ENCODE measurements at places on chromosomes 1 and 21. TPM values are rescaled to one million over a fixed set of nuclear protein-coding genes. Genes with fewer than 3 reads are reported as not detected.

Gene C4BPA
- total RNA-seq: not detected

- DNase-seq: no peak
- H3K4me3 ChIP-seq: no peak overlapping the region
- no peaks in the 10 kb centered on the region for H3K4me1 ChIP-seq
- H3K27me3 ChIP-seq: no peaks in the 10 kb centered on the region
- H3K36me3 ChIP-seq: no peaks in the 10 kb centered on the region
Measured at GRCh38 chr1:1124786-1125642, 9.1 kb upstream of the C1orf159 start.

- H3K36me3 ChIP-seq: peaks cover 21% of the 10 kb centered on the region
- peak; percentile 10 for DNase-seq
- no peak overlapping the region for H3K4me3 ChIP-seq
- H3K27me3 ChIP-seq: no peaks in the 10 kb centered on the region
- H3K27ac ChIP-seq: peak overlapping the region; percentile 92
Measured at GRCh38 chr1:36023098-36023769, 60.7 kb upstream of the TEKT2 start.

DNA sequence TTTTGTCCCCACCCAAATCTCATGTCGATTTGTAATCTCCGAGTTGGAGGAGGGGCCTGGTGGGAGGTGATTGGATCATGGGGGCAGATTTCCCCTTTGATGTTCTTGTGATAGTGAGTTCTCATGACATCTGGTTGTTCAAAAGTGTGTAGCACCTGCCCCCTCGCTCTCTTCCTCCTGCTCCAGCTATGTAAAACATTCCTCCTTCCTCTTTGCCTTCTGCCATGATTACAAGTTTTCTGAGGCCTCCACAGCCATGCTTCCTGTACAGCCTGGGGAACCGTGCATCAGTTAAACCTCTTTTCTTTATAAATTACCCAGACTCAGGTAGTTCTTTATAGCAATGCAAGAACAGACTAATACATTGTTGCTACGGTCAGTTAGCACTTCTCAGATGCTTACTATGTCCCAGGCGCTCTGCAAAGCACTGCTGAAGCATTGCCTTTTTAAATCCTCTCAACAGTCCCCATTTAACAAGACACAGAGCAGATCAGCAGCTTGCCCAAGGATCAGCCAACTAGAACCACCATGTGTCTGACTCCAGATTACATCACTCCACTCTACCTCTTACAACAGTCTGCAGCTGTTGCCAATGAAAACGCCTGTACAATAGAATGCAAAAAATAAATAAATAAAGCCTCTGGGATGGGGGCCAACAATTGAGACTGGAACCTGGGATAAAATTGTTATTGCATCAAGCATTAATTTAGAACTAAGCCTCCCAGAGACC is 52.4 kb upstream of the USP1 start:
- no peak for DNase-seq
- no peaks in the 10 kb centered on the region for H3K36me3 ChIP-seq
- H3K27me3 ChIP-seq: no peaks in the 10 kb centered on the region

Gene RABGGTB
- total RNA-seq: 190 TPM

DNA sequence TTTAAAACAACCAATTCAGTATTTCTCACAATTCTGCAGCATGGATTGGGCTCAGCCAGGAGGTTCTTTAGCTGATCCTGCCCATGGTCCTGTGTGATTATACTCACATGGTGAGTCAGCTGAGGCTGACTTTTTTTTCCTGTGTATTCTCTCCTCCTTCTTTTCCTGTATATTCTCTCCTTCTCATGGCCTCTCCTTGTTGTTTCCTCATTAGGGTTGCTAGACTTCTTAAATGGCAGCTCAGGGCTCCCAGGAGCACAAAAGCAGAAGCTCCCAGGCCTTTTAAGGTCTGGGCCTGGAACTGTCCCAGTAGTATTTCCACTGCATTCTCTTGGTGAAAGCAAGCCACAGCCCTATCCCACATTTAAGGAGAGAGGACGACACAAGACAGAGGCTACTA is 26.8 kb downstream of the VANGL1 start:
- H3K36me3 ChIP-seq: peaks cover 13% of the 10 kb centered on the region
- H3K27ac ChIP-seq: no peak overlapping the region
- H3K27me3 ChIP-seq: no peaks in the 10 kb centered on the region
- DNase-seq: no peak
- H3K4me1 ChIP-seq: peaks cover 6% of the 10 kb centered on the region

DNA sequence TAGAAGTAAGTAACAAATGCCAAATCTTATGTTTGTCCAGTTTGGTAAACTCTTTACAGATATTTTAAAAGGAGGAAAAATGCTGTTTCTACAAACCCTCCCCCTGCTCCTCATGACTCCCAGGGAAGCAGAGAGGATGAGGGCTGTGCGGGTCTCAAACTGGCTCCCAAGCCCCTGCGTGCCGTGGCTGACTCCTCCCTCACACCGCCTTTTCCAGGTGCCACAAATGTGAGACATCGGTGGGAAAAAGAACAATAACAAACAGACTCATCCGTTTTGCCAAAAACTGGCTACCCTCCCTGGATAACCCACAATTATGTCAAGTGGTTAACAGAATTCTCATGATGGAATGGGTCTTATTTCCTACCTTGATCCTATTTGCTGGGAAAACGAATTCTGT is 594.6 kb downstream of the PTPRU start:
- no peak overlapping the region for H3K27ac ChIP-seq
- no peak overlapping the region for H3K4me3 ChIP-seq
- DNase-seq: no peak

GRCh38 chr1:40049725-40050124 is 9.2 kb downstream of the CAP1 start:
- peak overlapping the region; percentile 57 for H3K4me3 ChIP-seq
- H3K27ac ChIP-seq: peak overlapping the region; percentile 95
- peaks cover 84% of the 10 kb centered on the region for H3K4me1 ChIP-seq

- peak; percentile 71 for DNase-seq
- no peak overlapping the region for H3K4me3 ChIP-seq
- peaks cover 12% of the 10 kb centered on the region for H3K4me1 ChIP-seq
- H3K36me3 ChIP-seq: no peaks in the 10 kb centered on the region
- no peak overlapping the region for H3K27ac ChIP-seq
- H3K27me3 ChIP-seq: peaks cover 25% of the 10 kb centered on the region
Measured at GRCh38 chr1:181423301-181423918, 59.9 kb upstream of the CACNA1E start.

GRCh38 chr1:38370716-38371504 is 324.3 kb upstream of the POU3F1 start:
- no peak overlapping the region for H3K4me3 ChIP-seq
- no peak overlapping the region for H3K27ac ChIP-seq
- no peak for DNase-seq
- no peaks in the 10 kb centered on the region for H3K4me1 ChIP-seq

- peak; percentile 91 for DNase-seq
- peak overlapping the region; percentile 51 for H3K4me3 ChIP-seq
- H3K27ac ChIP-seq: no peak overlapping the region
- H3K36me3 ChIP-seq: no peaks in the 10 kb centered on the region
- peaks cover 9% of the 10 kb centered on the region for H3K4me1 ChIP-seq
Measured at GRCh38 chr1:228059634-228060457, 22.7 kb upstream of the ARF1 start.

GRCh38 chr1:166703726-166704462 is 135.4 kb upstream of the POGK start:
- H3K4me3 ChIP-seq: no peak overlapping the region
- no peak overlapping the region for H3K27ac ChIP-seq
- H3K4me1 ChIP-seq: peaks cover 12% of the 10 kb centered on the region
- H3K27me3 ChIP-seq: peaks cover 24% of the 10 kb centered on the region

DNA sequence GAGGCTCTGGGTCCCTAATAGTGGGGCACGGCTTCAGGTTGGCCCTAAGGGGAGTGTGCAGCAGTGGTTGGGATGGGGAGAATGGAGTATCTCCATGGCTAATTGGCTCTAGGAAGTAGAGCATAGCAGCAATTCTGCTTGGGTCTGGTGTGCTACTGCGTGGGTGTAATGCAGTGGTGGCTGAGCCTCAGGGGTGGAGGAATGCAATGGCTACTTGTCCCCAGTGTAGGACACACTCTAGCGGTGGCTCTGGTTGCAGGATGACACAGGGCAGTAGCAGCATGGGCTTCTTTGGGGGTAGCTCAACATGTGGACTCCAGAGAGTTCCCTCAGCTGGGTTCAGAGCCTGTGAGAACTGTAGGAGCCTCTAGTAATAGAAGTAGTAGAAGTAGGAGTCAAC is 91.2 kb upstream of the FAM78B start:
- no peaks in the 10 kb centered on the region for H3K4me1 ChIP-seq
- no peak overlapping the region for H3K4me3 ChIP-seq
- H3K27me3 ChIP-seq: peaks cover 2% of the 10 kb centered on the region
- no peaks in the 10 kb centered on the region for H3K36me3 ChIP-seq

Gene RHCE
- total RNA-seq: 1.0 TPM

DNA sequence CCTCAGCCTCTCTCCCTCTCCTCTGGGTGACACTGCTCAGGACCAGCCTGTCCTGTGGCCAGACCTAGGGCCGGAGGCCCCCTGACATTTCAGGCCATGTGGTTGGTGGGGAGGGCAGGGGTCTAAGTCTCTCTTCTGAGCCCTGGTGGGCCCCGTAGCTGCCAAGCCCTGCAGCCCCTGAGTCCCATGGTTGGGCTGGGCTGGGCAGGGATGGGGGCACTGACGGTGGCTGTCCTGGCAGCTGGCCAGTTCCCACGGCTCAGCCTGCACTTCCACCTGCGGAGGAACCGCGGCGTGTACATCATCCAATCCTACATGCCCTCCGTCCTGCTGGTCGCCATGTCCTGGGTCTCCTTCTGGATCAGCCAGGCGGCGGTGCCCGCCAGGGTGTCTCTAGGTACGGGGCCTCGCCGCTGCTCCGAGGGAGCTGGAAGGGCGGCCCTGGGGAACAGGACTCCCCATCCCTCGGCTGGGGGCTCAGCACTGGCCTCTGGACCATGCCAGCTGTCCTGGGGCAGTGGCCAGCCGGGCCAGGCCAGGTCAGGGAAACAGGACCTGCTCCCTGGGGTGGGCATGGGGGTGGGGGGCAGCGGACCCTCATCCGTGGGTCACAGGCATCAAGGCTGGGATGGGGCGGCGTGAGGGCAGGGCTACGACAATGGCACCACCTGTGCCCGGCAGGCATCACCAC is 9.9 kb downstream of the GABRD start:
- H3K4me3 ChIP-seq: no peak overlapping the region
- H3K27me3 ChIP-seq: no peaks in the 10 kb centered on the region
- H3K27ac ChIP-seq: no peak overlapping the region
- peaks cover 3% of the 10 kb centered on the region for H3K4me1 ChIP-seq
- H3K36me3 ChIP-seq: no peaks in the 10 kb centered on the region

Gene MAST2
- 22.9 TPM for total RNA-seq

- H3K36me3 ChIP-seq: no peaks in the 10 kb centered on the region
- H3K27ac ChIP-seq: no peak overlapping the region
- no peaks in the 10 kb centered on the region for H3K27me3 ChIP-seq
- H3K4me1 ChIP-seq: no peaks in the 10 kb centered on the region
Measured at GRCh38 chr1:10659646-10660540, 136.6 kb downstream of the CASZ1 start.

Gene TCP10L
- total RNA-seq: 0.96 TPM

Gene OLIG1
- not detected for total RNA-seq

Gene CFHR1
- not detected for total RNA-seq

- DNase-seq: peak; percentile 10
- no peaks in the 10 kb centered on the region for H3K27me3 ChIP-seq
- peaks cover 16% of the 10 kb centered on the region for H3K36me3 ChIP-seq
- H3K4me3 ChIP-seq: no peak overlapping the region
- peaks cover 5% of the 10 kb centered on the region for H3K4me1 ChIP-seq
Measured at GRCh38 chr1:202565890-202566602, 144.2 kb downstream of the SYT2 start.

GRCh38 chr1:66745451-66745850 is 6.8 kb upstream of the DYNLT5 start:
- H3K4me3 ChIP-seq: no peak overlapping the region
- no peaks in the 10 kb centered on the region for H3K4me1 ChIP-seq
- H3K36me3 ChIP-seq: no peaks in the 10 kb centered on the region
- H3K27ac ChIP-seq: no peak overlapping the region
- DNase-seq: no peak

Gene CA6
- total RNA-seq: 0.27 TPM

DNA sequence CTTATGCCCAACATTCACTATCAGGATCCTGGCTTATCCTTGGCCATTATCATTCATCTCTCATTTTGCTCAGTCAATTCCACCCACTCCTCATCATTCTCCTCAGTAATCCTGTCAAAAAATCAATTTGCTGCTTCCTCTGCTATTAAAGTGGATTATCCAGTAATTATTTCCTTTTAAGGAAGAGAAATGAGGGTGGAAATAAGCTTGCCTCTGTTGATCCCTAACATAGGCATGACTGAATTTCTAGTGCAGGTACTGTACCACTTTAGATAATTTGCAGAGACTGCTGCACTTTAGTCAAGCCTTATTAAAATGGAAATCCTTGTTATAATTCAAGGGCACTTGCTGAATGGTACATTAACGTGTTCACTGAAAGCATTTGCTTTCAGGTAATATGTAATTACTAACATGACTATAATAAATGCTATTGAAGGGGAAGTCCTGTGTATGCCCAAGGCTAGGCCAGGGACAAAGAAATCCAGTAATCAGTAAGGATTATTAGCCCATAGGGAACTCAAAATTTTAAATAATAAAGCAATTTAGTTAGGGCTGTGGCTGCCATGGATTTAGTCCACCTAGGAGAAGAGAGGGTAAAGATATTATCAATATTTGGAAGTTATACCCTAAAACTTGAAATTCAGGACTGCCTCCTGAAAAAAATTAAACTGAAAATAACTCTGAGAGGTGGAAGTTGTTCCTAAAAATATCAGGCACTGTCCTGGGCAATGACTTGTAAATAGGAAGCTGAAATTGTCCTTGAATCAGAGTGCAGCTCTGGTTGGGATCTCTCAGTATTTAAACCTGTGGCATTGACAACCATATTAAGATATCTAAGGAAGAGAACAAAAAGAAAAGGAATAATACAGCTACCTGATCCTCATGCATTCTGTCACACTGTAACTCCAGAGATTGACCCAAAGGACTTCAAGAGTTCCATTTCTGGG is 43.4 kb downstream of the RGS2 start:
- DNase-seq: no peak
- H3K27me3 ChIP-seq: peaks cover 11% of the 10 kb centered on the region
- H3K4me3 ChIP-seq: no peak overlapping the region

GRCh38 chr1:90434460-90434859 is 282.6 kb downstream of the BARHL2 start:
- no peaks in the 10 kb centered on the region for H3K27me3 ChIP-seq
- H3K27ac ChIP-seq: no peak overlapping the region
- H3K4me3 ChIP-seq: no peak overlapping the region
- no peak for DNase-seq

- peak overlapping the region; percentile 96 for H3K27ac ChIP-seq
- DNase-seq: peak; percentile 93
- H3K4me1 ChIP-seq: peaks cover 14% of the 10 kb centered on the region
- no peaks in the 10 kb centered on the region for H3K27me3 ChIP-seq
Measured at GRCh38 chr1:2546515-2547209, 9.5 kb upstream of the TNFRSF14 start.

DNA sequence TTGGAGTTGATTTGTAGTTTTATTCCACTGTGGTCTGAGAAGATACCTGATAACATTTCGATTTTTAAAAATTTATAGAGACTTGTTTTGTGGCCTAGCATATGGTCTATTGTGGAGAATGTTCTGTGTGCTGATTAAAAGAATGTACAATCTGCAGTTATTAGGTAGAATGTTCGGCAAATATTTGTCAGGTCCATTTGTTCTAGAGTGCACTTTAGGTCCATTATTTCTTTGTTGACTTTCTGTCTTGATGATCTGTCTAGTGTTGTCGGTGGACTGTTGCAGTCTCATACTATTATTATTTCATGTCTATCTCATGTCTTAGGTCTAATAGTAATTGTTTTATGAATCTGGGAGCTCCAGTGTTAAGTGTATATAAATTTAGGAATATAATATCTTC is 116.8 kb downstream of the NME7 start:
- H3K4me1 ChIP-seq: no peaks in the 10 kb centered on the region
- H3K27me3 ChIP-seq: no peaks in the 10 kb centered on the region
- no peaks in the 10 kb centered on the region for H3K36me3 ChIP-seq
- DNase-seq: no peak
- H3K27ac ChIP-seq: no peak overlapping the region

Gene APCS
- not detected for total RNA-seq

Gene CD160
- total RNA-seq: not detected

Gene RBP7
- not detected for total RNA-seq

Measured in activated CD4-positive, alpha-beta T cell treated with anti-CD3 and anti-CD28 coated beads for 36 hours (primary cell).